ENCODE measurements at places on chromosomes 4 and X.
A peak's percentile ranks its signal among the peaks of the same experiment; 100 is the strongest.

DNA sequence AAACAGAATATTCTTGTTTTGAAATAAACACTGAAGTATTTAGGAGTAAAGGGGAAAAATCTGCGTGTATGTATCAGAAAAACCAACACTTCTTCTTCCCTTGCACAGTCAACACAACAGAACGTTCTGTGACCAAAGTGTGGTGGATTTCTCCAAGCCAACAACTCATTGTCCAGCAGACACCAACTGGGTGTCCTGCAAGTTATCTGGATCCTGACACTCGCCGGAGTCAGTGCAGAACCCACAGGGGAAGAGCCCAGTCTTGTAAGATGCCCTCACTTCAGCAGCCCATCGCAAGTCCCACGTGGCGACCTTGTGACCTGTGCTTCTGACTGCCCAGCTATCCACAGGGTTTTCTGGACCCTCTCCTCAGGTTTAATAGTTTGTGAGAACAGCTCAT lies 630.7 kb upstream of the ZFP42 start:
- no peak for DNase-seq

DNA sequence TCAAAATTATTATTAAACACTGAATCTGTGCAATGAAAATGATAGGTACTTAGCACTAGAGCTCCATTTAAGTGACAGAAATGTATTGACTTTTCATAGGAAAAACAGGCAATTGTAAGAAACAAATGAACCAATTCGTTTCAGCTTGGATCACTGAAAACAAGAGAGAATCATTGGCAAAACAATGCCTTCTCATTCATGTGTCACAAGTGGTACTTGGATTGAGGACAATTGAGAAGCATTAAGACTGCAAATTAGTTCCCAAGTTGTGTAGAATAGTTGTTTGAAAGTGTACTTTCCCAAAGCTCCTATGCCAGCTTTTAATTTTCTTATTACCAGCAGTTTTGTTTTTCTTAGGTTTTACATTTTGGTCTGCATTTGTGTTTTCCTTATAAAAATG lies 20.6 kb downstream of the CNKSR2 start:
- peak; percentile 31 for DNase-seq

DNA sequence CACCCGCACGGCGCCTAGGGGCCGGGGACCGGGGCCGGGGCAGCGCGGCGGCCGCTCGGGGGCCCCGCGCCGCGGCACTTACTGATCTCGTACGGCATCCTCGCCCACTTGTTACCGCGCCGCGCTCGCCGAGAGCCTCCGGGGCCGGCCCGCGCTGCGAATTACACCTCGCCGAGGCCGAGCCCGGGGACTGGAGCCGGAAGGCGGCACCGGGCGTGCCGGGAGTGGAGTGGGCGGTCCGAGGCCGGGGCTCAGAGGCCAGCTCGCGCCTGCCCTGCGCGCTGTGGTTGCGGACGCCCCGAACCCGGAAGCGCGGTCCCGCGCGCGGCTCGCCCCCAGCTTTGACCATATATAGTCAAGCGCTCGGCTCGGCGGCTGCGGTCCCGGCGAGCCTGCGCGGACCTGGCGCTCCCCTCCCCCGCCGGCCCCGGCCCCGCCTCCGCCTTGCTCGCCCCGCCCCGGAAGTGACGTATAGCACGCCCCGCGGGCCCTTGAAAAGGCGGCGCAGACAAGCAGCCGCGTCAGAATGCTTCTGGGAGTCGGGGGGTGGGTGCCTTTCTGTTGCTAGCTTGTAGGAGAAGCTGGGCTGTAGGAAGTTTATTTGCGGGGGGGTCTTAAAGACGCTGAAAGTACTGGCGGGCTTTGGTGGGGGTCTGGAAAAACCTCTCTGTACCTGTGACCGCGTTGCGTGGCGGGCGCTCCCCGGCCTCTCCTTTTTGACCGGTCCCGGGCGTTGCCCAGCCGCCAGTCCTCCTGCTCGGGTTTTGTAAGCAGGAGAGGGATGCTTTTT lies at the start of gene WDR1:
Gene WDR1, minus strand, starts transcription at position 231 of the 790 bp plus-strand sequence. Its CDS starts 133 bp downstream, at position 98.
- peak; percentile 94 for DNase-seq

DNA sequence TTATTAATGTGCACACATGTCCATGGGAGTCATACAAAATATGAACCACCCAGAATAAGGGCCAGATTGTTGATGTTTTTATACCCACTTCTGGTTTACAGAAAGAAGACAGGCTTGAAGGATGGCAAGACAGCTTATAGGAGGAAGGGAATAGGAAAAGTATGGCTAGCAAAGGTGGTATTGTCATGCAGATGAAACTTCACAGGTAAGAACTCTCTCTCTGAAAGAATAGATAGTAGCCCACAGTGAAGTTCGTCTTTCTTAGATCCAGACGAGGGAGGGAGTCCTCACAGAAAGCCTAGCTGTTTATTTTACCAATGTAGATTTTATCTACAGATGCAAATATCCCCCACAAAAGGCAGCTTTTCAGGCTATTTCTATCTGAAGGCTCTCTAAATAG lies 43.7 kb upstream of the SPIN4 start:
- no peak for DNase-seq

DNA sequence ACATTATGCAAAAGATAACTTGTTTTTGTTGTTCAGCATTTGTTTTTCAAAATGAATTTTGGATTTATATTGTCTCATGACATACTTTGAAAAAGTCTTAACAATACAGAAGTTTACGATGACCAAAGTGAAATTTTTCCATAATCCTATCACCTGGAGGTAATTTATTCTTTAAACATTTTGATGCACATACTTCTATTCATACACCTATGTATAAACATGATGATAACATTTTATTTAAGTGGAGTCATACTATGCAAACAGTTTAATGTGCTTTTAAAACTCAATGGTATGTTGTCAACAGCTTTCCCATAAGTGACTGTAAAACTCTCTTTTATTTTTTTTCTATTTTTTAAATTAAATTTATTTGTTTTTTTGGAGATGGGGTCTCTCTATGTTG lies 65.0 kb downstream of the STAG2 start:
- DNase-seq, result no peak

- no peak for DNase-seq
Observed at GRCh38 chr4:35772291-35772690, 472.0 kb downstream of the ARAP2 start.

DNA sequence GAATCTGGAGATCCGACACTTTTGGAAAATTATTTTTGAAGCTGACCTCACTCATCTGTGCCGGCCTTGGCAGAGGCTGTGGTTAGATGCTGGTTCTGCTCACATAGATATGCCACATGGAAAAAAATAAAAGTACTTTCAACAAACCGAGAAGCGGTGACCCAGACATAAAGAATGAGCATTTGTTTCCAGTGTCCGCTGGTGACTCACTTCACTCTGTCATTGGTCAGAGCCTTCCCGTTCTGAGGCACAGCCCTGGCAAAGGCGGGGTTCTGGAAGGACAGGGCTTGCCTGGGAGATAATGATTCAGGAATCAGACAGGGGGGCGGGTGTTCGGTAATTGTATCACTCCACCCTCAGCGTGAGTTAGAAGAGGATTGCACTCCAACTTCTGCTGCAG lies 172.4 kb upstream of the MXRA5 start:
- DNase-seq, result no peak

DNA sequence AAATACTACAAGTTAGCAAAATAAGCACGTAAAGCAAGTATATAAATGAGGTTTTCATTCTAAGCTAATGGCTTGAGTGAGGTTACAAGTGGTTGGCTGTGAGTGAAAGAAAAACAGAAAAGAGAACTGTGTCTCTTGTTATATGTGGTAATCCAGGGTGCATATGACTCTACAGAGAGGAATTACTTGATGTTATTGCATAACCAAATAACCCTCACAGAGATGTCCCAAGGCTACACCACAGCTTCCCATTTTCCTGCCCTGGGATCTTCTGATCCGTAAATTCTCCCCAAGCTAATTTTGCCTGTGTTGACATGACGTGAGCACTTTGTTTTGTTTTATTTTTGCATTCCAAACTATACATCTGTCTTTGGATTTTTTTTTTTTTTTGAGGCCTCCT lies 470.0 kb upstream of the INTU start:
- DNase-seq, result no peak

DNA sequence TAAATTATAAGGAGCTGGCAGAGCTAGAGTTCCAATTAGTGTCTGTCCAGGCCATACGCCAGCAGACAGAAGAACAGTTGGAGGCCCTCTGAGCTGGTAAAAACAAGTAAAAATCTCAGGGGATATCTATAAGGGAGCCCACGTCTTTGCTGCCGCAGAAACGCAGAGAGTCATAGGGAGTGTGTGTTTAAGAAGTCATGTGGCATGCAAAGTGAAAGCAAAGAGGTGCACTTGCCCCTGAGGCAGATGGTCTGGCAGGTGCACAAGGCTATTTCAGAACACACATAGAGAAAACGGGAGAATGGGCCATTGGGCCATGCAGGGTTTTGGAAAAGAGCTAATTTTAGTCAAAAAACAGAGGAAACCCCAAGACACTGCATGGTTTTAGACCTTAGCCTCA lies 92.7 kb downstream of the NAP1L3 start:
- DNase-seq, result no peak

DNA sequence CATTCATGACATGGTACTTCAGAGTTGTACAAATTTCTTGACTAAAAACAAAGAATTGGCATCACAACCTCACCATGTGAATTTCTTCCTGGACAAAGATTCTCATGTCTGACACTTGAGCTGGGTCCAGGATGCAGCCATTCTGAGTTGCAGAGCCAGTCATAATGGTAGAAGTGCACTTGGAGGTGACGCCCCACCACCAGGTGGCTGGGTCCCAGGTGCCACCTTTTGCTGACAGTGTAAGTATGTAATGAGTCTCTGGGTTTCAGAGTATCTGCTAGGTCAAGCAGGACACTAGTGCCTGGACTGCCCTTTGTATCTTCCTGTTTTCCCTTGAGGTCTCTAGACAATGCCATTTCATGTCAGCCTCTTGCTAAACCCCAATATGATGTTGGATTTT lies 36.6 kb upstream of the WDR1 start:
- DNase-seq, result no peak

GRCh38 chrX:50813843-50814661 lies at the start of gene SHROOM4:
Gene SHROOM4 (minus strand): TSS chrX:50814194. CDS start chrX:50814018, 176 bp downstream.
- DNase-seq, result peak; percentile 77

DNA sequence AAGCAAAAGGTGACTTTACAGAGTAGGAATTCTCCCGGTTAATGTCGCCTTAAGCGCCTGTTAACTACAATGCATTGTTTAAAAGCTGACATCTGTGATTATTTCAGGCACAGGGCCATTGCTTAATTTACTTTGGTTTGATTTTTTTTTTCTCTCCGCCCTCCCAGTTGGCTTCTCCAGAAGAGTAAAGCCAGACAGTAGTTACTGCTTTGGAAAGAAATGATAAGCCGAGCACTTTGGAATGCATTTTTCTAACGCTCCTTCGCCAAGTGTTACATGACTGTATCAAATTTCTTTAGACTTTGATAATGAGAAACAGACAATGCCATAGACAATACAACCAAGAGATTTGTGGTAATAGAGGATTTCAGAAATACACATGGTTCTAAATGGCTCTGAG lies 383.0 kb upstream of the TENM3 start:
- no peak for DNase-seq

- no peak for DNase-seq
Observed at GRCh38 chr4:134687646-134688628, 486.3 kb upstream of the PABPC4L start.

Data from Ammon's horn (tissue), 1 donor.